SHP77 (cell line): ENCODE measurements at places on chromosomes 4 and X.

GRCh38 chr4:91035276-91035675 lies 908.1 kb downstream of the CCSER1 start:
- DNase-seq = no peak

DNA sequence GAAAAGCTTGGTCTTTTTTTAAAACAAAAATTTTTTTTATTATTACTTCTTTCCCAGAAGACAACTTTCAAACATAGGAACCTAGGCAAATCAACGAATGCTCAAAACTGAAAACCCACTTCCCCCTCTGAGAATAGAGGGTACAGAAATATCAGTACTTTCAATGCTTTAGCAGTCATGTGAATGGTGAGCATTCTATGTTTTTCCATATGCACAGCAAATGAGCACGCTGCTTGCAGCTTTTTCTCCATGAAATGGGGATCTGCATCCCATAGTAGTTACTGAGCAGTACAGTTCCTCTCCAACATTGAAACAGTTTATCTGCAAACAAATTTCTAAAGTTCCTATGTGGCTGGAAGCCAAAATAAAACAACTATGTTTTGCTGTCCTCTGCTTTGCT lies 108.4 kb upstream of the BMP2K start:
- DNase-seq = no peak

DNA sequence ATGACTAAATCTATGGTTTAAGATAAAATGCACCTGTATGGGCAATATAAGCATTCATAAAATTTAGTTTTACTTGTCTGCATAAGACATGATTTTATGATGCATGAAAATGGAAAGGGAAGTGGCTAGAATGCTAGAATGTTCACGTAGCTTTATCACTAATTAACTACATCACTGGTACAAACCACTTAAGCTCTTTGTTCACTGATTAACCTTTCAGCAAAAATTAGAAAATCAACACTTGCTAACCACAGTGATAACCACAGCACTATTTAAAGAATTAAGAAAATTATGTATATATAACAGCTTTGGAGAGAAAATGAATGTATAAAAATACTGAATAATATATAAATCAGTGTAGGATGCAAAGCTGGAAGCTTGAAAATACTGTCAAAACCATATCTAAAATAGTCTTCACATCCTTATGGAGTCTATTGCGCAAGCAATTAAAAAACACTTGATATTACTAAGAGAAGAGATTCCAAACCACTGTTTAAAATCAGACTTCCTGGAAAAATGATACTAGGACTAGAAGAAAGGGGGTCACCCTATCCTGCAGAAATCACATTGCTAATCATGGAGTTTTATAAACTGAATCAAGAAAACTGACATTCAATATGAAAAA lies 51.9 kb downstream of the EFHC2 start:
- DNase-seq = no peak

DNA sequence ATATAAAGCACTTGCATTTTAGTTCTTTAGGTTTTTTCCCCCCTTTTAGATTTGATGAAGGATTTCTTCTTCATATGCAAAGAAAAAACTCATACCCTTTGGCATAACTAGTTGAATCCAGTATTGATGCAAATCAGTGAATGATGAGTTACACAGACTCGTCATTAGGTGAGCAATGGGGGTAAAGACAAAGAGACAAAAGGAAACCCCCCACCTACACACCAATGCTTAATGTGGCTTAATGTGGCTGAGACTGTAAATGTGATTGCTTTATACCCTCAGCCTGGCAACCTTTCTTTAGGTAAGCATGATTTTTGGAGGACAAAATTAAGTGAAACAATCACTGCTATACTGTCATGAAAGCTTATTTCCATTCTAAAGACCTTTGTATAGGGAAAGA lies 39.5 kb downstream of the CD40LG start:
- DNase-seq = no peak

DNA sequence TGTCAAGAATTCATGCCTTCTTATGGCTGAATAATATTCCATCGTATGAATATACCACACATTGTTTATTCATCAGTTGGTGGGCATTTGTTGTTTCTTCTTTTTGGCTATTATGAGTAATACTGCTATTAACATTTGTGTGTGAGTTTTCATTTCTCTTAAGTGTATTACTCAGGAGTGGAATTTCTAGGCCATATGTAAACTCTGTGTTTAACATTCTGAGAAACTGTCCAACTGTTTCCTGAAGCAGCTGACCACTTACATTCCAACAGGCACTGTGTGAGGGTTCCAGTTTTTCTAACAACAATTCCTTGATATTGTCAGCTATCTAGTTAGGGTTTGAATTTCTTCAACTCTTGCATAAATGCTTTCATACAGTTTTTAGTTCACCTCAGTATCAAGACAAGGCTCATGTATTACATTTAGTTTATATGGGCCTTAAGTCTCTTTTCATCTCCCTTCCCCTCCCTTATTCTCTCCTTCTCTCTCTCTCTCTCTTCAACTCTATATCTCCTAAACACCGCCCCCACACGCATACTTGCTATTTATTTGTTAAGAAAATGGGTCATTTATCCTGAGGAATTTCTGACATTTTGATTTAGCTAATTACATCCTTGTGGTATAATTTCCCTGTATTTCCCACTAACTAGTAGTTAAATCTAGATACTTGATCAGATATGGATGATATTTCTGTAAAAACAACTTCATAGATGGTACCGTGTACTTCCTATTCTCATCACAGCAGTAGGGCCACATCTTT lies 77.4 kb downstream of the WDR19 start:
- no peak for DNase-seq

DNA sequence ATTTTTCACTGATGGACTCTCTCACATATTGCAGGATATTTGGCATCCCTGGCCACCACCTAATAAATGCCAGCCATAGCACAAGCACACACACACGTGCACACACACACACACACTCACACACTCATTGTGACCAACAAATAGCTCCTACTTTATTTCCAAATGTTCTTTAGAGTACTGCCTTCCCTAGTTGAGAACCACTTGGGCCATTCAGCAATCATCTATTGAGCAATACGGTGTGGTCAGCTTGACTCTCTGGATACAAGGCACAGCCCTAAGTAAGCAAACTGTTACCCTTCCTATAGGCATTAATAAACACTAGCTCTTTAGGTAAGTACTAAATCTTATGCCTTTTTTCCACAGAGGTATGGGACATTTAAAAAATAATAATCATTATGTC lies 21.1 kb downstream of the CORIN start:
- DNase-seq = no peak

DNA sequence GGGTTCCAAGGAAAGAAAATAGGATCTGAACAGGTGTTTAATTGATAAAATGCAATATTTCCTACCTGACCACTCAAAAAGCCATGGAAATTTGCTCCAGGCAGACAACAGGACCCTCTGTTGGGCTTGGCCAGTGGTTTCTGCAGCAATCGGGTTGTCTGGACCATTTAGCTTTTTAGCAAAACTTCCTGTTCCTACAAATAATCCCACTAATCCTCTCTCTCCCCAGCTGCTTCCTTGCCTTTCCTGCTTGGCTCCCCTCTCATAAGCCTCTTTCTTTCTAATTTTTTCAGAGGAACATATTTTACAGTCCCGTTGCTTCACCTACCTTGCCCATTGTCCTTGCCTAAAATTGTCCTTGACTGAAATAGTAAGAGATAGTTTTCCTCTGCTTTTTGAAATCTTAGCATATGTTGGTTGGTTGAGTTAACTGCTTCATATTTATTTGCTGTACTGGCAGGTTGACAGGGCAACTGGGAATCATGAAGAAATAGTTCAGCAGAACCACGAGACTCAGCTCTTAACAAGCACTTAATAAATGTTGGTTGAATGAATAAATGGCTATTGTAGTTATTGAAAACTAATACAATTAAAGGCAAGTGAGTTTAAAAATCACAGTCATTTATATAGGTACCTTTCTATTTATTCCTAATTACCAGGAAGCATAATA lies 259.8 kb downstream of the KCNIP4 start:
- no peak for DNase-seq

GRCh38 chr4:14863418-14864364 lies 138.6 kb upstream of the CPEB2 start:
- DNase-seq = no peak

- DNase-seq = no peak
Observed at GRCh38 chr4:8123389-8123788, 35.2 kb downstream of the ABLIM2 start.

- no peak for DNase-seq
Observed at GRCh38 chr4:26420438-26420837, 69.8 kb downstream of the CCKAR start.

DNA sequence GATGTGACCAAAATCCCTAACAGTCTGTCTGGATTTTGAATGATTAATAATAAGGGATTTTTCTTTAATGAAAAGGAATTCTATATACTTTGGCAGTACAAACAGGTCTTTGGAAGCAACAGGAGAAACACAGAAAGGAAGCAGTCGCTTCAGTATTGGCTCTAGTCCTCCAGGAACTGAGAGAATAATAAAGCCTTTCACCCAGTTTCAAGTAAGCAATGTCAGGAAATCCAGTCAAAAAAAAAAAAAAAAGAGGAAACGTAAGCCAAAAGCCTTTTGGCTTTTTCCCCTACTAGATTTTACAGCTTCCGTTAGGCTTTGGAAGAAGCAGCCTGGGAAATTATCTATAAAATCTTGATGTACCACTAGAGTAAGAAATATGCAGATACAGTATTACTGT lies 61.7 kb upstream of the HDAC8 start:
- DNase-seq = no peak

DNA sequence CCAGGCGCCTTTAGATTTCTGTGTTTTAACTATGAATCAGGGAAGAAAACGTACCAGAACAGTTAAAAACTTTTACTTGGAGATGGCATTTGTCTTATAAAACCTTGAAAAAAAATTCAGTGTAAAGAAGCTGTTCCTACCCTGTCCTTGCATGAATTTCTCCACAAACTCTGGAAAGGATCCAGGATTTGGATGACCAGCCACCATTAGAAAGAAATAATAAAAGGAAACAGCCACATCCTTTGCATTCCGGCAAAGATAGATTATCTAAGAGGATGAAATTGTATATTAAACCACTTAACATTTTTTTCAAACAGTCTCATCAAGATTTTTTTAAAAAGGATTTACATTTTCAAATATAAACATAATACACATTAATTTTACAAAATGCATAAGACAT lies 10.6 kb downstream of the SULT1E1 start:
- no peak for DNase-seq

DNA sequence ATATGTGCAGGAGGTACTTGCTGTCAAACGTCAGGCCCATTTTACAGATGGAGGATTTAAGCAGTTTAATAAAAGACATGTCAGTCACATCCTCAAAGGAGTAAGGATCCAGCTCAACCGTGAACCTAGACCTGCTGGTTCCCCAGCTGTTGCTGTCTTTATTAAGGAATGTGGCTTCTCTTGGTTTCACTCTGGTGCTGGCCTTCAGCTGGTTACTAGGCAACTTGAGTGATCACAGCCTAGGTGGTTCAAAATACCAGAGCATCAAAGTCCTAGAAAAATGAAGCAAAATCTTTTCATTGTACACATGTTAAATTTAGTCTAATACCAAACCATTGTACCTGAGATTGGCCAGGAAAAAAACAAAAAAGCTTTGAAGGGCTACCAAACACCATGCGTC lies 32.7 kb upstream of the GLRA2 start:
- DNase-seq = no peak
